Esophagus squamous epithelium (tissue), 5 donors: ENCODE measurements at places on chromosomes 5 and 9.

- no peak for DNase-seq
Observed at GRCh38 chr5:23507278-23507685, at the start of gene PRDM9. TSS of gene PRDM9 (plus strand) at chr5:23507609. CDS start at chr5:23509034, 1,425 bp downstream.

- DNase-seq = no peak
Observed at GRCh38 chr9:98040212-98040611, 16.3 kb upstream of the NANS start.

- DNase-seq = no peak
Observed at GRCh38 chr9:118652258-118652657, 717.0 kb downstream of the BRINP1 start.

- DNase-seq = no peak
Observed at GRCh38 chr5:155794795-155795194, 532.2 kb upstream of the SGCD start.

GRCh38 chr5:132883261-132883834 is 9.9 kb downstream of the LEAP2 start:
- DNase-seq = no peak

DNA sequence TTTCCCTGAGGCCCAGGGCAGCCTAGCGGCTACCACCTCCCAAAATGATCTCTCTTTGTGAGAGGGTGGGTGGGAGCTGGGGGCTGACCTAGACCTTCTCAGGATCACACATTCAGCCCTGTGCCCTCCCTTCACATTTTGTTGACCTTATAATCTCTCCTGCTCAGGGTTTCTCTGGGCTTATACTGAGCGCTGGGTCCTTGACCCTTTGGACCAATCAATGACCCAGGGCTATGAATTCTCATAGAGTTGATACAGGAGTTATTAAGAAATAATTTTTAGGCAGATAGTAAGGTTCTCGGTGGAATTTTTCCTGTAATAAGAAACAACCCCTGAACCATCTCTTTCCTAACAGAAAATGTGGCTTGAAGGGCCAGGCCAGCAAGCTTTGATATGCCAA is 22.0 kb downstream of the GLRX start:
- DNase-seq = no peak

DNA sequence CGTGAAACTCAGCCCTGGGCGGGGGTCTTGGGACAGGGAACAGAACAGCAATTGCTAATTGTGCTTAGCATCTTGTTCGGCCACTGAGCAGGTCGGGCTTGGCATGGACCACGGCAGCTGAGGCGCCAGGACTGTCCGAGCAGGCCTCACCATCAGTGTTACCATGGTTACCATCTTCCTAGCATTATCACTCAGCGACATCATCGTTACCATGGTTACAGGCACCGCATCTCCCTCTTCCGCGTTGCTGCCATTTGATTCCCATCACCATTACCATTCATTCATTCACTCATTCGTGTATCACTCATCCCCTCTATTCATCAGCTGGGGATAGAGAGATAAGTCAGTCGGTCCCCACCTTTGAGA is 81.0 kb upstream of the ZBTB43 start:
- no peak for DNase-seq

- DNase-seq = no peak
Observed at GRCh38 chr5:36530215-36530614, 76.2 kb upstream of the SLC1A3 start.

DNA sequence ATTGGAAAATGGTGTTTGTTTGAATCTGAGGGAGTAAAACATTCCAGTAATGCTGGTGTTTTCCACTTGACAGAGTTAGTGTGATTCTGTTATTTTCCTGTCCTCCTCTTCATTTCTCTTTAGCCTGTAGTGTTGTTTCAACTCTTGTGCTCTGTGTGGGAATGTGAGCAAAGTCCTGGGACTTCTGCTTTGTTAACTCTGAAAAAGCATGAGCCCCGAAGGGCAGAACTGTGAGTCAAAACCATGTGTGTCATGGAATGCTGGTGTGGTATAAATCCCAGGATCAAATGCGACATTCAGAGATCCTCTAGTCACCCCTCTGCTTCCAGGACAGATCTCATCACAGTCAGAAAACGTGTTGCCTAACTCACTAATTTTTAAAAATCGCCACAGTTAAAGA is 8.9 kb downstream of the F2R start:
- no peak for DNase-seq

DNA sequence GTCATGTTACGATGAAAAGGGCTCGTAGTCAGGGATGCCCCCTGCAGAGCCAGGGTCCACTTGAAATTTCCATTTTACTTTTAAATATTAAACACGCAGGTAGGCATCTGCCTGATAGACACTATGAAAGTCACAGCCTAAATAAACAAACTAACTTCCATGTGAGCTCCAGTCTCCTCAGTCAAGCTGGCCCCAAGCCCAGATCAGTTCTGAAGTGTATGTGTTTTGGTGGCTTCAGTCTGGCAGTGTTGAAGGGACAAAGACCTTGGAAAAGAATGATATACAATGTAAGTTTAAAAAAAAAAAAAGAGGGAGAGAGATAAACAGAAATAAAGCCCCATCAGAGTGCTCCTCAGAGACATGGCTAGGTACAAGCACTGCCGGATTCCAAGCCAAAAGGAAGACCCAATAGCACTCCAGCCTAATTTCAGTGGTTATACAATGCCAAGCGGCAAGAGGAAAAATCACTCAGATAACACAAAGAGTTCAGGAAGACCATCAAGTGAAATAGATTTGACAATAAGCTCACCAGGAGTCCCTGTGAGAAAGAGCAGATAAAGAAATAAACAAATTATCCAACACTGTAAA is 181.0 kb downstream of the BNC2 start:
- no peak for DNase-seq

DNA sequence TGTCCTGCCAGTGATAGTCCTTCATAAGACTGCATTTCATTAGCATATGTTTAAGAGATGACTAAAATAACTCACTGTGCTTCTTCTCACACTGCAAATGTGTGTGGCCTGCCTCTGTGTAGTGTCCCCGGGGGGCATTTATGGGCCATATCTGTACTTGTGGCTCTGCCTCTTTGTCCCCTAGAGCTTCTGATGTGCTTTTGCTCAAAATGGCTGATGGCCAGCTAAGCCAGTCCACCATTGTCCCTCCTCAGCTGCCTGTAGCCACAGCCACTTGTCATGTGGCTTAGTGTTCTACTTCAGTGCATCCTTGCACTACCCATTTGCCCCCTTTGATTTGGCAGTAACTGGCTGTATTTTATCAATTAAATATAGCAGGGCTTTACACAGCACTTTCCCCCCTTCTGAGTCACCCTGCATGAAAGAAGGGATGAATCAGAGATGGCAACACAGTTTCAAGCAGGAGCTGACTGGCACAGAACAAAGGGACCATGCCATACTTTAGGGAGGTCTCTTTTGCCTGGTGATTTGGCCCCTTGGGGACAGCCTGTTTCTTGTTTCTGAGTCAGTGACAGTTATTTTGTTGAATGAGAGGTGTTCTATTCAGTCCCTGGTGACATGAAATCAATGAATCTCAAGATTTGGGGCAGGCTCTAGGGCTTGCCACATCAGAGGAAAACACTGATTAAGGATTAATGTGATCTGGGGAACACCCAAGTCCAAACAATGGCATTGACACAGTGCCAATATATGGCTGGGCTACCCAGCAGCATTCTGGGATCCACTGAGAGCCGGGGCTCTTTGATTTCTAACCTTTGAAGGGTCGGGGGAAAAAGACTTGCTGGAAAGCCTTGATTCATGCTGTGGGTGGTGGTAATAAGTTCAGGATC is 245.5 kb downstream of the SMARCA2 start:
- DNase-seq = no peak

DNA sequence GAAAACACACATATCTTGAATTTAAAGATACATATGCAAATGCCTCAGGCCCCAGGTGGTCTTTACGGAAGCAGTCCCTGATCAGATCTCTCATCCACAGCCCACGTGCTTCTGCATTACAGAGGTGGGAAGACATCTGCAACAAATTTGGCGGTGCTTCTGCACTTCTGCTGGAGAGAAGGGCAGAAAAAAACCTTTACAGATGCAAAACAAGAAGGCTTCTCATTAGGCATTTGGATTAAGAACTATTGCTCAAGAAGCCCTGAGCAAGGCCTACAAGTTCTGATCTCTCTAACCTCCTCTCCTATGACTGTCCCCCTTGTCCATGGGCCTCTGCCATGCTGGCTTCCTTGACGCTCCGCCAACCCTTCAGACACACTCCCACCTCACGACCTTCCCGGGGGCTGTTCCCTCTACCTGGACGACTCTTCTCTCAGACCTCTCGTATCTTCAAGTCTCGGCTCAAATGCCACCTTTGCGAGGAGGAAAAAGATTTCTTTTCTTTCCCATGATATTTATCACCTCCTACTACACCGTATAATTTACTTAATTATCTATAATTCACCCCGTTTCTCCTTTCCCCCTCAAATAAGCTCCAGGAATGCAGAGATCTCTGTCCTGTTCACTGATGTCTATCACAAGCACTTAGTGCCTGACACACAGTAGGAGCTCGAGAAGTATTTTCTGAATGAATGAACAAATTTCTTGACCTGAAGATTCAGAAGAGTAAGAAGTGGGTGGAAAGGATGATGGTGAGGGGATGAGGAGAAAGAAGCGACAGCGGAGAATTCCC is 1.1 kb downstream of the MTMR12 start:
- DNase-seq = no peak

- no peak for DNase-seq
Observed at GRCh38 chr5:145072889-145073288, 762.3 kb downstream of the PRELID2 start.

DNA sequence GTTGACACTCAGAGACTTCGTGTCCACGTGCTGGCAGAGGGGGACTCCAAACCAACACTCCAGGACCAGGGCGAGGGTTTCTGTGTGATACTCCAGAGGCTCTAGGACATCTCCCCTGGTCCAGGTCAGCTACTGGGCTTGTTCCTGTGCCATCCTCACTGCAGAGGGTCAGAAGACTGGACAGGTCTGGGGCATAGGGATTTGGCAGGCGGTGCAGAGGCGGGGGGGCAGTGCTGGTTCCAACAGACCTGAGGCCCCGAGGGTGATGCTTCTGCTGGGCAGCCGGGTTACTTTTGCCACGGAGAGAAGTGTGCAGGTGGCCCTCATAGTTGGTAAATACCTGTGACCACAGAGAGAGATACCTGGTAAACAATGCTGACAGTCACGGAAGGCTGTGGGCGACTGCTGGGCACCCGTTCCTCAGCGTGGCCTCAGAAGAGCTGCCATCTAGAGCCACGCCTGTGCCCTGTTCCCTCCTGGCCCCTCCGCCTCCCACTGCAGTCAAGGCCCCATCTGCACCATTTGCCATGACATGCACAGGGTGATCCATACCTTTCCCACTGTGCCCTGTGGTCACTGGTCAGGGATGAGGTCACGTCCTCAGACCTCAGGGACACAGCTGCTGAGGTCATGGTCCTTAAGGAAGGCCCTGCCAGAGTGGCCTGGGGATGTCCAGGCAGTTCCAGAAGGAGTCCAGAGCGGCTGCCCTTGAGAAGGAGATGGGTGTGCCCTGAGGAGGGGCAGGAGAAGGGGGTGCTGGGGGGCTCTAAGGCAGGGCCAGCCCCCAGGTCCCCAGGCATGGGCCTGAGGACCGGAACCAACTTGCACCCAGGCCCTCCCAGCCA is 30.0 kb downstream of the TRIP13 start:
- no peak for DNase-seq

GRCh38 chr5:107517185-107518033 is 153.3 kb downstream of the EFNA5 start:
- no peak for DNase-seq

GRCh38 chr5:14186059-14186830 is 43.1 kb downstream of the TRIO start:
- no peak for DNase-seq
